ENCODE measurements at places on chromosomes 6 and 20. TPM values are rescaled to one million over a fixed set of nuclear protein-coding genes. Genes with fewer than 3 reads are reported as not detected.

The C20orf202 gene
- total RNA-seq = 0.18 TPM

The DLGAP4 gene
- 105 TPM for total RNA-seq

DNA sequence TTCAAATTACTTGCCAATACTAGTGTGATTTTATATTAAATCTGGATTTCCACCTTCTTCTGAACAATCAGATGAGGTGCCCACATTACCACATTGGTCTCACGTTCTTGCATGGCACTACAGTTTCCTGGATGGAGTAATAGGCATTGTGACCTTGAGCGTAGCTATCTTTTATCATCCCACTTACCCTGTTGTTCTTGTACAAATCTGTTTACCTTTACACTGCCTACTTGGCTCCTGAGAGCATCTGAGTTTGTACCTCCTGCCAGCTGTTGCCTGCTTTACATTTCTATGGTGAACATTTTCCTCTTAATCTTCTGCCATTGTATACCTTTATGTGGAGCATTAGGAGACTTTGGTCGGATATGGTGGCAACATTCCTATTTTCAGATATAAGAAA, 90.7 kb downstream of the AKAP7 start:
- no peak for DNase-seq

- no peak for DNase-seq
Measured at GRCh38 chr20:1625083-1625690, 5.4 kb upstream of the SIRPB1 start.

The CLVS2 gene
- total RNA-seq = 1.3 TPM

DNA sequence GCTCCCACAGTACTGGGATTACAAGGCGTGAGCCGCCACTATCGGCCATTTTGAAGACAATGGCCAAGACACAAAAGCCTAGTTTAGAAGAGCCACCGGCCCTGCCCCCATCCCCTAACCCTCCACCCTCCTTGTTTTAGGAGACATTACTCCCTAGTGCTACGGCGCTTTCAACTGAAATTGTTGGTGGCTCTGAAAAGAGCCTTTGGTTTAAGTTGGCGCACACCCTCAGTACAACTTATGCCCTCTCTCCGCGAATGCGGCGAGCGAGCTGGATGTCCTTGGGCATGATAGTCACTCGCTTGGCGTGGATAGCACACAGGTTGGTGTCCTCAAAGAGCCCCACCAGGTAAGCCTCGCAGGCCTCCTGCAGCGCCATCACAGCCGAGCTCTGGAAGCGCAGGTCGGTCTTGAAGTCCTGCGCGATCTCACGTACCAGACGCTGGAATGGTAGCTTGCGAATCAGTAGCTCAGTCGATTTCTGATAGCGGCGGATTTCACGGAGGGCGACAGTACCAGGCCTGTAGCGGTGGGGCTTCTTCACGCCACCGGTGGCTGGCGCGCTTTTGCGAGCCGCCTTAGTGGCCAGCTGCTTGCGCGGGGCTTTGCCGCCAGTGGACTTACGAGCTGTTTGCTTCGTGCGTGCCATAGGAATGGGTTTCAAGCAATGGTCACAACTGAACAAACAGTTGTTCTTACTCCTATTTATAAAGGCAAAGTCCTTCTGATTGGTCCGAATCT, 114.9 kb upstream of the BTN3A2 start:
- peak; percentile 50 for DNase-seq

GRCh38 chr20:5670036-5670536, 80.1 kb upstream of the SHLD1 start:
- no peak for DNase-seq

DNA sequence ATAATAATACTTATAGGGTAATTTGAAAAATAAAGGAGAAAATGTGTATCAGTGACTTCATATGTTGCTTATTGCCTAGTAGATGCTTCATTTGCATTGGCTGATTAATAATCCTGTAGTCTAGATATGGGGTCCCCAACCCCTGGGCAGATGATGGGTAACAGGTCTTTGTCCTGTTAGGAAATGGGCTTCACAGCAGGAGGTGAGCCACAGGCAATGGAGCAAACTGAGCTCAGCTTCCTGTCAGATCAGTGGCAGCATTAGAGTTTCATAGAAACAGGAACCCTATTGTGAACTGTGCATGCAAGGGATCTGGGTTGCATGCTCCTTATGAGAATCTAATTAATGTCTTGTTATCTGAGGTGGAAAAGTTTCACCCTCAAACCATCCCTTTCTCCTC, 1049.5 kb upstream of the EPHA7 start:
- DNase-seq = no peak

DNA sequence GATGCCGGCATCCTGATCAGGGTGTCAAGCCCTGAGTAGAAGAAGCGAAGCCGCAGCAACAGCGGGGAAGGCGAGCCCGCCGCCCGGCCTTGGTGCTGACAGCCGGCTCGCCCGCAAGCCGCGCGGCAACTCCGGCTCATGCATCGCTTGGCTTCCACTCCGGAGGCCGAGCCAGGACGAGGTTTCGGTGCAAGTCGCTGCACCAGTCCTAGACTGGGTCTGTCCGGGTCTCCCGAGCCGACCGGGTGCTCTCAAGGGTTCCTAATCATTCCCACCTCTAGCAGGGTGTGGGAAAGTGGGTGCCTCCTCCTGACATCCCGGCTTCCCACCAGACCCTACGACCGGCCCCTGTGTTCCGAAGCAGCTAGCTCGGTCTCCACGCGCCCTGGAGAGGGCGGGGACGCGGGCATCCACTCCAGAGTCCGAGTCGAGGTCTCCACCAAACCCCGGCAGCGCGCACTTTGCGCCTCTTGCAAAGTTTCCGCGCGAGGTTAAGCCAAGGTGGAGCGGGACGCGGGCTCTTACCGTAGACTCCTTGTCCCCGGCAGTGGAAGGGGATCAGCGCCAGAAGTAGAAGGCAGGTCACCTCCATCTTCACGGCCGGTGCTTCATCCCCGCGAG, 1.4 kb downstream of the MDGA1 start:
- DNase-seq = peak; percentile 18

DNA sequence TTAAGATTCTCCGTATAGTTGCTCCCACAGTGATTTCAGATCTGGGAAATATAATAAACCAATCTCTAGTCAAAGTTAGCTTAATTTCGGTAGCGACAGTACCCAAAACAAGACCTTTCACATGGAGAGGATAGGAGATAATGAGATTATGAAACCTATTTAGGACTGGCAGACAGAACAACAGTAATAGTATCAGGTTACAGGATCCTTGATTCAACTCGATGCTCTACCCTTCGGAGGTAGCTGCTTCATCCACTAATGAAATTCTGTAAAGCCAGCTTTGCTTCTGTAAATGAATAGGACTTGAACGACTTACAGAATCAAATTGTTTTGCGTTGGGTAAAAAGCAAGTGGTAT, 534 bp upstream of the AKIRIN2 start:
- no peak for DNase-seq

- no peak for DNase-seq
Measured at GRCh38 chr6:111844921-111845320, 28.3 kb downstream of the FYN start.

GRCh38 chr6:110563711-110564110, 87.3 kb upstream of the SLC22A16 start:
- DNase-seq = no peak

DNA sequence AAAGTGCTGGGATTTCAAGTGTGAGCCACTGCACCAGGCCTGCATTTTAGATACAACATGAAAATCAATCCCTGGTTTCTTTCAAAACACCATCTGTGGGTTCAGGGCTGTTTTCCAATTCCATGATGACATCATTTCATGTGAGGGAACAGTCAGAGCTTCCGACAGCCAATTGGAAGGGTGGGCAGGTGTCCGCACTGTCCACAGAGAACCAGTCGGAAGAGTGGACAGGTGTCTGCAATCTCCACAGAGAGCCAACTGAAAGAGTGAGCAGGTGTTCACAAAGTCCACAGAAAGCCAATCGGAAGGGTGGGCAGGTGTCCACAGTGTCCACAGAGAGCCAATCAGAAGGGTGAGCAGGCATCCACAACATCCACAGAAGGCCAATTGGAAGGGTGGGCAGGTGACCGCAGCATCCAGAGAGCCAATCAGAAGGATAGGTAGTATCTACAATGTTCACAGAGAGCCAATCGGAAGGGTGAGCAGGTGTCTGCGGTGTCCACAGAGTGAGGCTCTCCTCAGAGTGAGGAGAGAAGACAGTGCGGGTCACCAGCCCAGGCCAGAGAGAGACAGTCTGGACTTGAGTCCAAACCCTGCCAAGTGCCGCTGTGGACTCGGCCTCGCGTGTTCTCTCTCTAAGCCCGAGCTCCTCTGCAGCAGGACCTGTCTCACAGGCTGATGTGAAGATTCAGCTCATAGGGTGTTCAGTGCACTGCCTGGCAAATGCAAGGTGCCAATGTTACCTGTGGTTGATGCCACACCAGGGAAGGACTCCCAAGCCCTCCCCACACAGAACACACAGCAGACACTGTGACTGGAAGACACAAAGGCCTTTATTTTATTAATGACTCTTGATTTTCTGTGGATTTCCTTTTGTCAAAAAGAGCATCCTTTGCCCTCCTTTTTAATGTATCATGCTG, 57.3 kb downstream of the DLL1 start:
- DNase-seq = no peak

The SOX18 gene
- not detected for total RNA-seq

The ZNF334 gene
- total RNA-seq = 21.4 TPM

GRCh38 chr6:136873748-136874147, 48.4 kb upstream of the SLC35D3 start:
- DNase-seq = no peak

- no peak for DNase-seq
Measured at GRCh38 chr6:30749554-30750378, 5.4 kb upstream of the IER3 start.

- DNase-seq = peak; percentile 25
Measured at GRCh38 chr6:44076356-44077213, 50.7 kb downstream of the MRPL14 start.

DNA sequence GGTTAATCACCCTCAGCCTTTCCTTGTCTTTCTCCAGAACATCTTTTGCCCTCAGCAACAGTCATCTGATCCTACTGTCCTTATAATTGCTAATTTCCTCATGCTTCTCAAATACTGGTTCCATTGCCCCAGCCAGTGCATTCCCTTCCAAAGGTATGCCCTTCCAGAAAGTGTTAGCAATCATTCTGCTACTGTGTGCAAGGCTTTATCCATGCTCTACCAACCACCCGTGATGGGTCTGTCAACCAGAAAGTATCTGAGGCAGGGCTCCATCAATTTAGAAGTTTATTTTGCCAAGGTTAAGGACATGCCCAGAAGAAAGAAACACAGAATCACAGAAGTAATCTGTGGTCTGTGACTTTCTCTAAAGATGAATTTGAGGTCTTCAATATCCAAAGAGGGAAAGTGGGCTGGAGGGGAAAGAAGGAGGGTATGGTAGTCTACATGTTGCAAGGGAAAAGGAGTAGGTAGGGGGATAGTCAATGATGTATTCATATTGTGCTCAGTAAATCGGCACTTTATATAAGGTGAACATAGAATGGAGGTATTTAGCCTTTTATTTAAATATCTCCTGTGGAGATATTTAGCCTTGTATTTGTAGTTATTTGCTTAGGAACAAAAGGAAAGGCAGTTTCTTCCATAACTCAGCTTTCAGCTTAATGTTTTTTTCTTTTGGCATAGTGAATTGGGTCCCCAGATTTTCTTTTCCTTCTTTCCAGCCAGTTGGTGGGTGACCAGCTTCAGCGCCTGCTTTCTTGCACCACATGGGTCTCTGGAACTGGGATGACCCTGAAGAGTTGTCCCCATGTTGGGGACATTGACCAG, 35.2 kb upstream of the PAQR8 start:
- DNase-seq = no peak

The TRIM31 gene
- total RNA-seq = not detected

The PI16 gene
- total RNA-seq = not detected

The SLC32A1 gene
- 0.09 TPM for total RNA-seq

DNA sequence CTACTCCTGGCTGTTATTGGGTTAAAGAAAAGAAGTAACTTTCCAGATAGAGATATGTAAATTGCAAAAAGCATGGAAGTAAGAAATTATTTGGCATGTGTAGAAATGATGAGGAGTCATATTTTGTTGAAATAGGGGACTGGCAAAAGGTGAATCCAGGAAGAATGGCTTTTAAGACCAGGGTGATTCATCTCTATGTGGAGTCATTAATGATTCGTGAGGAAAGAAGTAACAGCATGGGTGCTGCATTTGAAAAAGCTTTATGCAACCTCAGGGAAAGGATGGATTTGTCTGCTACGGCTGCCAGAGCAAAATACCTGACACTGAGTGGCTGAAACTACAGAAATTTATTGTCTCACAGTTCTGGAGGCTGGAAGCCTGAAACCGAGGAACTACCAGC, 14.8 kb upstream of the SYNE1 start:
- no peak for DNase-seq

- DNase-seq = peak; percentile 72
Measured at GRCh38 chr20:62156592-62157386, 13.2 kb downstream of the SS18L1 start.

DNA sequence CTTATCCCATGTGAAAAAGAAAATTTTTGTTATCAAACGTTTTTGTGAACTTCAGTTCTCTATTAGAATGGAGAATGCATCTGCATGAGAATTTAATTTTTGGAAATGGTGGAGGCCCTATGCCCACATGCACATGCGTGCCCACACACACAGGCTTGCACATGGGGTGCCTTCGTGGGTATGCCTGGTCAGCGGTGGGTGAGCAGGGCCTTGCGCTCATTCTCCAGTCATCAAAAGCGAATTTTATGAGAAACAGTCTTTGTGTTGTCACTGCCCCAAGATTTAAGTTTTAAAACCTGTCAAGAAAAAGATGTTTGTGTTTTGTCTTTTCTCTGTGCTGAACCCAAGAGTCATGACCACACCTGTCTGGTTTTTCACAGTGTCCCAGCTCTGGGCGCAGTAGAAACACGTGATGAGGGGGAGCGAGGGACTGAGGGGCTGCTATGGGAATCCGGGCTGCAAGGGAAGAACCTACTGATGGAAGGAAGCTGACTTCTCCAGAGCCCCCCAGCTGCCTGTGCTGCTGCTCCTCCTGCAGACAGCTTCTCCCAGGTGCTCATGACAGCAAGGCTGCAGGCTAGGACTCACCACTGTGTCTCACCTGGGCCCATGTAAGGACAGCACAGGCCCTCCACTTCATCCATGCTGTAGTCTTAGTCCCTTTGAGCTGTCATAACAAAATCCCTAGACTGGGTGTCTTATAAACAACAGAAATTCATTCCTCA, 153.6 kb downstream of the SYCP2 start:
- DNase-seq = no peak

The MTFR2 gene
- total RNA-seq = 6.7 TPM

The ID4 gene
- 106 TPM for total RNA-seq

- DNase-seq = no peak
Measured at GRCh38 chr6:92415656-92416055, 1003.7 kb downstream of the EPHA7 start.

GRCh38 chr6:78607189-78607588, 260.2 kb upstream of the IRAK1BP1 start:
- no peak for DNase-seq

The FAM83B gene
- not detected for total RNA-seq

Measured in neural crest cell (in vitro differentiated cells).